Stimulated activated CD4-positive, alpha-beta T cell treated with anti-CD3 and anti-CD28 coated beads, TNF-alpha, amount 100 ng/mL, for 1 hour (primary cell): ENCODE measurements at places on chromosomes 13 and 19.

DNA sequence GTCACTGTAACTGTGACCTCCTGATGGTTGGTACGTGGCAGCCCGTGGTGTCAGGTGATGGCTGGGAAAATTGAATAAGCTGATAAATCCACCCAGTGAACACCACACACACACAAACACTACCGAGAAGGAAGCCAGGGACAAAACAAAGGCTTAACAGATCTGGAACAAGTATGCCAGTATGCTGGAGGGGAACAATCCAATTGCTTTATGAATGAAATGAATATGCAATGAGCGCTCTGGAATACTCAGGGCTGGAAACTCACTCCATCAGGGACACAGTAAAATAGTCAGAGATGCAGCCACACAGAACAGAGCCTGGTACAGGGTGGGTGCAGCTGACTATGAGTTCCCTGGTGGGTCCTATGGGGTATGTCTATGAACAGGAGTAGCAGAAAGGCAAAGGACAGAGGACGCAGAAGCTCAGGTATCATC, 16.7 kb downstream of the TMTC4 start:
- DNase-seq = no peak

DNA sequence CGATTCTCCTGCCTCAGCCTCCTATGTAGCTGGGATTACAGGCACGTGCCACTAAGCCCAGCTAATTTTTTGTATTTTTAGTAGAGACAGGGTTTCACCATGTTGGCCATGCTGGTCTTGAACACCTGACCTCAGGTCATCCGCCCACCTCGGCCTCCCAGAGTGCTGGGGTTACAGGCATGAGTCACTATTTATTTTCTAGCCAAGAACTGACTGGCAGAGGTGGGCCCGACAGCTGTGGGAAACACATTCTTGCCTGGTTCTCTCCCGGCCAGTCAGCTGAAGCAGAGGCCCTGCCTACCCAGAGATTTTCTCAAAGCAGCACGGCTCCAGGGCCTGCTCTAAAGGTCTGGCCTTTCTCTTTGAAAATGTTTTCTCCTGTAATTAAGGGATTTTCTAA, 108.0 kb downstream of the KCTD15 start:
- no peak for DNase-seq

GRCh38 chr13:101390461-101390860, 25.8 kb downstream of the NALCN start:
- DNase-seq = no peak

GRCh38 chr13:49629947-49630346, 1.6 kb downstream of the ARL11 start:
- DNase-seq = no peak

- no peak for DNase-seq
Measured at GRCh38 chr13:34278780-34279179, 460.8 kb downstream of the RFC3 start.

- no peak for DNase-seq
Measured at GRCh38 chr13:24086642-24087041, 73.9 kb upstream of the SPATA13 start.

GRCh38 chr13:31957772-31958171, 73.8 kb upstream of the FRY start:
- no peak for DNase-seq

GRCh38 chr13:41458761-41459431, 1.5 kb downstream of the RGCC start:
- DNase-seq = no peak

DNA sequence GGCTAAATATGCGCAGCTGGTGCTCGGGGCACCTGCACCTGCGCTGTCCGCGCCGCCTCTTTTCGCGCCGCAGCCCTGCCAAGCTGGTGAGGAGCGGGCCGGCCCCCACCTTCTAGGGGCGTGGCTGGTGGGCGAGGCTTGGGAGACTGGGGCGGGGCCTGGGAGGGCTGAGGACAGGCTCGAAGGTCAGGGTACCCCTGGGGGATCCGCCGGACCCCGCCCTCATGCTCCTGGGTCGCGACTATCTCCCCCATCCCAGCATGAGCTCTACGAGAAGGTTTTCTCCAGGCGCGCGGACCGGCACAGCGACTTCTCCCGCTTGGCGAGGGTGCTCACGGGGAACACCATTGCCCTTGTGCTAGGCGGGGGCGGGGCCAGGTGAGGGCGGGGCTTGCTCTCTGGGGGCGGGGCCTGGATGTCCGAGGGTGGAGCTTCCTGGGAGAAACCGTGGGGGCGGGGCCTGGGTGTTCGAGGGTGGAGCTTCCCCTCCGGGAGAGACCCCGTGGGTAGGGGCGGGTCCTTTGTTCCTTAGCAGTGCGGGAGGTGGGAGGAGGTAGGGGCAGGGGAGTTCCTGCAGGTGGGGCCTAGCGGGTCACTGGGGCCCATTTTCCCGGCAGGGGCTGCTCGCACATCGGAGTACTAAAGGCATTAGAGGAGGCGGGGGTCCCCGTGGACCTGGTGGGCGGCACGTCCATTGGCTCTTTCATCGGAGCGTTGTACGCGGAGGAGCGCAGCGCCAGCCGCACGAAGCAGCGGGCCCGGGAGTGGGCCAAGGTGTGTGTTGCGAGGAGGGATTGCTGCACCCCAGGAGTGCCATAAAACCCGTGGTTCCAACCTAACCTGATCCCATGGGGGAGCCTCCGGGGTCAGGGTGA, 19.7 kb downstream of the PNPLA6 start:
- no peak for DNase-seq

- DNase-seq = no peak
Measured at GRCh38 chr19:30755581-30755980, 383.4 kb downstream of the ZNF536 start.

GRCh38 chr13:99572921-99573320, 71.6 kb downstream of the TM9SF2 start:
- no peak for DNase-seq

GRCh38 chr19:42080764-42081375, 4.9 kb downstream of the ZNF574 start:
- DNase-seq = no peak

- no peak for DNase-seq
Measured at GRCh38 chr13:97235549-97236231, 13.6 kb downstream of the MBNL2 start.

- DNase-seq = no peak
Measured at GRCh38 chr19:46791944-46792343, 3.5 kb upstream of the SLC1A5 start.

DNA sequence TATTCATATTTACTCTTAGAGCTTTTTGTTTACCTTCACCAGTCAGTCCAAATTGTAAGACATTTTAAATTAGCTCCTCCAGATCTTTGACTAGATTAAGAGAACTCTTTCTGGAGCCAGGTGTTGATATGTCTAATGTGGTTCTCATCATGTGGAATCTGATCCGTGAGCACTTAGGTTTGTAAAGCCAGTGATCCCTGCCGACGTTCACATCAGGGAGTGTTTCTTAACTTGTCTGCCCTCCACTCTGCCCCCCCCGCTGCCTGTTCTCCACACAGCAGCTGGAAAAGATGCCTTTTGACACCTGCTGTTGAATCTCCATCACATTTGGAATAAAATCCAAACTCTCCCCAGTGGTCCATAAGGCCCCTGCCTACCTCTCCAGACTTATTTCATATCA, 17.7 kb downstream of the METTL21C start:
- no peak for DNase-seq

DNA sequence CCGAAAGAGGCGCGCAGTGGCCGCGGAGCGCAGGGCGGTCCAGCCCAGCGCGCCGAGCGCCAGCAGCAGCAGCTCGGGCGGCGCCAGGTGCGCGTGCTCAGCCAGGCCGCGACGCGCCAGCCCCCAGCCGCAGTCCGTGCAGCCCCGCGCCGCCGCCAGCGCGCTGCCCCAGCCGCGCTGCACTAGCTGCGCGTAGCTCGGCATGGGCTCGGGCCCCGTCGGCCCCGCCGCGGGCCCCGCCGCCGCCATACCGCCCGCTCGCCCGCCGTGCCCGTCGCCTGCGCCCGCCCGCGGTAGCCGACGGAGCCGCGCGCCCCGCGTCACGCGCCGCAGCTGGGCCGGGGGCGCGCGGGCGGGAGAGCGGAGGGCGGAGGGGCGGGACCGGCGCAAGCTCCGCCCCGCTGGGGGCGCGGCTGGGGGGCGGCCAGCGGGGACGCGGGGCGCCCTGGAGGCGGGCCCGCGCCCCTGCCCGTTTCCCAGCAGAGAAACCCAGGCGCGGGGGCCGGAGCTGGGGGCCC, at the start of gene CERS1:
Gene CERS1 (minus strand): TSS at position 335 of the 518 bp plus-strand sequence. CDS start 86 bp downstream, at position 249.
- no peak for DNase-seq

DNA sequence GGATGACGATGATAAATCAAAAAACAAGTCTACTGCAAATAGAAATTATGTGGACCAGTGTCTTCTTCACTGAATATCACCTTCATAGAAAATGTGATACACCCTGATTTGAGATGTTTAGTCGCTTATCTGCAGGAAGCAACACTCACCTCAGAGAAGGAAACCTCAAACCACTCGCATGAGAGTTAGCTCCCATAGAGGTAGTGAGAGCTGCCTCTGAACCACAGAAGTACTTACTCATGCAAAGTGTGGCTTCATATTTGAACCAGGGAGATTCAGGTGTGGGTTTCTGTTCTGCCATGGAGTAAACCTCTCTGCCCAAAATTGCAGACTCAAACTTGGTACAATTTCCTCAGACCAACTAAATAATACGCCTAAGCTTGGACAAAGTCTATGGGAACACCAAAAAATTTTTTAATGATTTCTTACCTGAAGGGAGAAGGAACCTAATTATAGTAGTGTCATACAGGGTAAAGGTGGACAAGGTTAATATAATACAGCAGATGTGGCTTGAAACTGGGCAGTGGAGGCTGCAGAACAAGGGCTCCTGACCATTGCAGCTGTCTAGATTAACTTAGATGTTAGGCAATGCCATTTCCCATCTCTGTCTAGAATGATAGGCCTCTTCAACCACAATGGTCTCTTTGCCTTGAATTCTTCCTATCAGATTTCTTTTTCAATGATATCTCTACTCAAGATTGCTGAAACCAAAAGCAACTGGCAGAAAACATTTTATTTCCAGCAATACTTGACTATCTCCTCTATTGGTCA, 29.6 kb upstream of the RCBTB2 start:
- DNase-seq = no peak

DNA sequence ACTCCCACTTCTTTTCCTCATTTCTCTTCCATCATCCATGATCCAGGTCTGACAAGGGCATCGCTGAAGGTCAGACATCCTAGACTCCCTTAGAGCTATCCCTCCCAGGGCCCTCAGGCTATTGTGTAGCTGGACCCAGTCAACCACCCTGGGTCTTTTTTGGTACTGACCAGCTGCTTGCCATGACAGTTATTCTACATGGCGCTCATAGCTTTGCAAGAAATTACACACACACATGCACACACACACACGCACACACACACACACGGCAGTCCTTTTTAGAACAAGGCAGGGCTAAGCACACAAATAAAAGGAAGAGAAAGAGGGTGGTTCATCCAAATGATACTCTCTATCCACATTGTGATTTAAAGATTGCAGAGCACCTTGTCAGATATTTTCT, 18.3 kb downstream of the SIAH3 start:
- no peak for DNase-seq

GRCh38 chr19:4437103-4437502, 20.5 kb downstream of the UBXN6 start:
- DNase-seq = no peak

GRCh38 chr13:50951366-50951765, 41.8 kb downstream of the RNASEH2B start:
- DNase-seq = no peak

- DNase-seq = no peak
Measured at GRCh38 chr19:18699403-18700054, 16.0 kb downstream of the CRTC1 start.

- peak; percentile 37 for DNase-seq
Measured at GRCh38 chr19:8615813-8616596, 5.5 kb upstream of the ADAMTS10 start.

DNA sequence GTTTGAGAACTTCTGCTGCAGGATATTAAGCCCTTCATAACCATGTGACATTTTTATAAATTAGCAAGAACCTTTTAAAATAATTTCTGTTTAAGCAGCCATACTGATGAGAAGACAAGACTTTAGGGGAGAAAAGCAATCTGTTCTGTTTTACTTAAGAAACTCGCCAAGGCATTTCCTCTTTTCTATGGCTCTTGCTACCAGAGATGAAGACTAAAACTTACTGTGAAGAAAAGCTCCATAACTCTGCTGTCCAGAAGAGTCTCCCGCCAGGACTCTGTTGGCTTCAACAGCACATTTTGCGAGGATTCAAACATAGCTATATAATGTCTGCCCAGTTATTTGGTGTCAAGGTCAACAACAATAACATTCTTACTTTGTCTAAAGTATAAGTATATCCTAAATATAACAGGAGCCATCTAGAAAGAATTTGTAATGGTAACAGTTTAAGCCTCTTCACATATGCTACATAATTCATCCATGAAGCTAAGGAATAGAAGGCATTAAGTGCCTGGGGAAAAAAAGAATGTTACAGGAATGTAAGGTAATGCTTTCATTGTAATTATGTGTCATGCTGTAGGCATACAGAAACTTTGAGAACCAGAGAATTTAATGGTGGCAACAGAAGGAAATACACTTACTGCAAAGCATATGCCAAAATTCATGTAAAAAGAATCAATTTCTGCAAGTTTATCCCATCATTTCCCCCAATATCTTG, 53.2 kb upstream of the EEF1AKMT1 start:
- DNase-seq = no peak

GRCh38 chr13:73903561-73903960, 230.6 kb downstream of the KLF12 start:
- no peak for DNase-seq

- no peak for DNase-seq
Measured at GRCh38 chr13:111792956-111793355, 274.0 kb upstream of the SOX1 start.

GRCh38 chr13:110194451-110194850, 112.5 kb downstream of the COL4A1 start:
- DNase-seq = no peak

- no peak for DNase-seq
Measured at GRCh38 chr19:12801466-12802266, at the start of the genes PRDX2 and THSD8. Gene PRDX2, minus strand, starts transcription at chr19:12801800. Its CDS starts 539 bp downstream, at chr19:12801261. Gene THSD8, plus strand, starts transcription at chr19:12802069. Its CDS starts 3 bp downstream, at chr19:12802072.

DNA sequence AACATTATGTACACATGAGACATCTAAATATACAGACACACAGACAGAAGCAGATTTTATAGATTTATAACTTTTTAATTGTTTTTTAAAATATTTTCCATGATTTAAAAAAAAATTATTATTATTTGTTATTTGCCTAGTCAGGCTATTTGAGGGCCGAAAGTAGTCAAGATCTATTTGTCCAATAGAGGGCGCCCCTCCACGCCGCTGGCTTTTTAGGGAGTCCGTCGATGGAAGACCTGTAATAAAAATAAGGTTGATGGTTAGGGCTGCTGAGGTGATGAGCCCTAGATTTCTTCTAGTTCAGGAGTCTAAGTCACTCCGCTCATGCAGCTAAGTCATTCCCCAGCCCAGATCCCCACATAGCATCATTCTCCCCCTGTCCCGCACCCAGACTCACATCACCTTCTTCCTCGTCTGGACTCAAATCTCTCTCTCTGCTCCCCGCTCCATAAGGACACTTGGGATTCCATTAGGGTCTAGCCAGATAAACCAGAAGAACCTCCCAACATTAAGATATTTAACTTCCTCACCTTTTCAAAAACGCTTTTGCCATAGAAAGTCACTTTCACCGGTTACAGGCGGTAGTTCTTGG, 33.9 kb upstream of the CEACAM21 start:
- DNase-seq = peak; percentile 50
